Kasumi-1 (cell line): ENCODE measurements at places on chromosomes 5 and 9.

- DNase-seq, result no peak
Observed at GRCh38 chr5:78926252-78926651, 58.9 kb downstream of the ARSB start.

- DNase-seq, result no peak
Observed at GRCh38 chr9:114396558-114397218, 8.9 kb upstream of the AKNA start.

DNA sequence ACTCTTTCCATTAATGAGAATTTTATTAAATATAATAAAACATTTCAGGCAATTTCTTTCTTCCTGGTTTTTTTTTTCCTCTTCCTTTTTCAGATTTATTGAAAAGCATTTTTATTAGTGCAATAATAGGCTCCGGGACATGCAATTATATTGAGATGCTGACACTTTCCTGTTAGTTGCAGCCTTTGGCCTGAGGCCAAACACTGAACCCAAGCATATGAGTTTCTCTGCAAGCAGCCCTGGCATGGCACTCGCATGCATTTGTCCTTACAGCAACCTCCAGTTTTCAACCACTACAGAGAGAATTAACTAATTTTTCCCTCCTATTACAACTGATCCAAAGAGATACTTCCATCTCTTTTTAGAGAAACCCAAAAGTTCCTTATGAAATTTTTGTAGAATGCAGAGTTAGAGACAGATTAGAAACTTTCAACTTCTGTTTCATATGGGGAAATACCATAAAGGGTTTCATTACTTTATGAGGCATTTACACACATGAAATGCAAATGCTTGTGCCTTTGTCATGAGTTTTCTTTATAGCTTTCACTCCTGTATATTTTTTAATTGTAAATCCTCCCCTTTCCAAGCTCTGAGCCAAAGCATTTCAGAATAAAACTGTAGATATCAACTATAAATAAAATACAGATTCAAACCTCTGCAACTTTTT, 183.0 kb downstream of the CETN3 start:
- DNase-seq, result no peak

DNA sequence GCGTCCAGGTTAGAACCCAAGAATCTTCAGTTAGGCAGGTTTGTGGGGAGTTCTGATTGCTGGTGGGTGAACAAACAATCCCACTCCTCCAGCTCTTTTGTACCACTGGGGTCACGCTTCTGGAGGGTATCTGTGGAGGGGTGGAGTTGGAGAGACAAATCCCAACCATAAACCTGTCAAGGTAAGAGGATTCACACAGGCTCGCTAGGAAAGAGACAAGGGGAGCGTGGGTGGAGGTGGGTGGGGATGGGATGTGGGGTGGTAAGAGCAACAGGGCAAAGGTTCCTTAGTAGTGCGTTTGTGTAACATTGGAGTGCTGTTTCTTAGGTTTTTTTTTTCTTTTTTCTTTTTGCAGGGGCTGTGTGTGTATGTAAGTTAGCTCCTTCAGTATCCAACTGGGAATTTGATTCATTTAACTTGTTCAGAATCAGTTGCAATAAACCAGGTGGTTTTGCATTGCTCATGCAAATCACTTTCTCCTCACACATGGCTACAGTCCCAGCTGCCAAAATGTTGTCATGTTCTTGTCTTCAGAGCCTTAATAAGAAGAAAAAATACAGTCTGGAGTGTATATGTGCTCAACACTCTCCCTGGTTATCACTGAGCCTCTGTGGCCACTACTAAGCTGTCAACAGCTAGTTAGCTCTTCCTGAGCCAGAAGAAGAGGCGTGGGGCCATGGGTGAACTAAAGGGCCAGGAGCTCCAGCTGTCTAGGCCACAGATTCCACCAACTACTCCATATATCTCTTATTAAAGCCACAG, 164.0 kb upstream of the RAD23B start:
- no peak for DNase-seq

DNA sequence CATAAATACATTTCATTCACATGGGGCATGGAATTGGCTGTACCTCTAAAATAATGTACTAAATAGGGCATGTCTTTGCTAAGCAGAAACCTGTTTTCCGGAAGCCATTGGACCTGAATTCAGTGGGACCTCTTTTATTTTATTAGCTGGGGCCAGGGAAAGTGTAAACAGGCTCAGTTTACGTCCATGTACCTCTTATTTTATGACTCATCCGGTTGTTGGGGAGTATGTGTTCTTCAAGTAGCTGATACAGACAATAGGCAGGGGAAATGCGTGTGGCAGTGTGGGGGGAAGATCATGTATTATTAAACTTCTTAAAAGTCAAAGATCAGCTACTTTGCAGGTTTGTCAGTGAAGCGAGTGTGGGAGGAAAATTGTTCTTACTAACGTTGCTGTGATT, 1.4 kb upstream of the GDNF start:
- DNase-seq, result no peak

DNA sequence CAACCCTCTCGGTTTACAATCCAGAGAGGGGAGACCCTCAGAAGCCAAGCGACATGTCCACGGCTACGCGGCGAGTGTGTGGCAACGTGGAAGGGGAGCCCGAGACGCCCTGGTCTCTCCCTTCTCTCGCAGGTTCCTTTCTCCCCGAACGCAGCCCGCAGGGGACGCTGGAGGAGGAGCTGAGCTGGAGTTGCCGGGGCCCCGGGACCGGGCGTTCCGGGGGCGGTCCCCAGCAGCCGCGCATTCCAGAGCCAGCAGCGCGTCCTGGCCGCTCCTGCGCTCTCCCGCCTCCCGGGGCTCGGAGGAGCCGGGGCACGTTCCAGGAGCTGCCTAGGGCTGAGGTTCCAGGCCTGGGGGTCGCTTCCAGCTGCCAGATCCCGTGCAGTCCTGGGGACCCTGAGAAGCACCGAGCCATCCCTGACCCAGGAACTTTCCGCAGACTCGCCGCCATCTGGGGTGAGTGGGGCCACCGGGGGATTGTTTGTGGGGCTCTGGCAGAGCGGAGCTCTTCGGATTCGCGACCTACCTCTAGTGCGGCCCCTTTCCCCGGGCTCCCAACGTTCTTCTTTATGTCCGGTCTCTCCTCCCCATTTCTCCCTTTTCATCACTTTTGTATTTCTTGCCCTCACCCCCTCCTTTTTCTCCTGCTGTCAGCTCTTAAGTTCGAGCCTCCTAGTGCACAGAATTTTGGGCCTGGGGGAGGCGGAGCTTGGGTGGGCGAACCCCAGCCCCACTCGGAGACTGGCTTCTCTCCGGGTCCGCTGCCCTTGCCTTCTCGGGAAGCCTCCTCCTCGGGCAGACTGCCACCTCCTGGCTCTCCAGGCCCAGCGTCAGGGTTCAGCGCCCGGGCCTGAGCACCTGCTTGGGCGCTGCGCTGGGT, at the start of gene SMIM3:
Gene SMIM3 (plus strand): TSS at position 241 of the 880 bp plus-strand sequence. CDS start 16,684 bp downstream, outside the sequence.
- DNase-seq, result peak; percentile 77

DNA sequence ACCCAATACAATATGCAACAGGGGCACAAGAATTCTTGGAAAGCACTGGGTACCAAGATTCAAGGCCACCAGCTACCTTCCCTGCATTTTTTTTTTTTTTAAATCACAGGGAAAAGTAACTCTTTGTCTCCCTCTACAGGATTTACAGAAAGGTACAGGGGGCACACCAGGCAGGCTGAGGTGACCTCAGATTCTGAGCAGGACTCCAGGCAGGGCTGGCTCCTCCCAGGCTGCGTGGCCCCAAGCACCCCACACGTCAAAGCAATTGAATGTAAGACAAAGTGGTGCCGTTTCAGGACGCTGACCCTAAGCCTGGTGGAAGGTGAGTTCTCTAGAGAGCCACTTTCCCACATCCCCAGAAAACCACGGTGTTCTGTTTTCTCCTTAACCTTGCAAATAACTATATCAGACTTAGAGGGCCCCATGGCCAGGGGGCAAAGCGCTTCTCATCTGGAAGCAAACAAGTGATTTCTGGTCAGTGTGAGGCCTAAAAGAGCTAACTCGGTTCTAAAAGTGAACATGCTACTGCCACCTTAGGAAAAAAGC, 222.6 kb downstream of the ROR2 start:
- peak; percentile 72 for DNase-seq

GRCh38 chr5:80762573-80762972, 107.8 kb upstream of the DHFR start:
- DNase-seq, result no peak

DNA sequence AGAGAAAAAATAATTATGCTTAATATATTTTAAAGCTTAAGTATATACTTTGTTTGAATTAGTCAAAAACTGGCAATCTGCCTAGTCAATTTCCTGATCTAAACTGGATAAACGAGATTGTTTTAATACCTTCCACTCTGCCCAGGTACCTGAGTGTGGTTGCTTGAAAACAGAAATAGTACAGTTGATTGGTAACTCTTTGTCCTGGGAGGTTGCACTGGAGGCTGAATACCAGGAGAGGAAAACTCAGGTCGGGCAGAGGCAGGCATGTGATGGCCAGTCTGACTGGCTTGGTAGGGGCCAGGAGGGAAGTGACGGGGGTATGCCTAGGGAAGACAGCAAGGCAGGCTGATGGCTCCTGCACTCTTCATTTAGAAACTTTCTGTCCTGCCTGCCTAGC, 80.2 kb downstream of the PIK3R1 start:
- DNase-seq, result no peak

DNA sequence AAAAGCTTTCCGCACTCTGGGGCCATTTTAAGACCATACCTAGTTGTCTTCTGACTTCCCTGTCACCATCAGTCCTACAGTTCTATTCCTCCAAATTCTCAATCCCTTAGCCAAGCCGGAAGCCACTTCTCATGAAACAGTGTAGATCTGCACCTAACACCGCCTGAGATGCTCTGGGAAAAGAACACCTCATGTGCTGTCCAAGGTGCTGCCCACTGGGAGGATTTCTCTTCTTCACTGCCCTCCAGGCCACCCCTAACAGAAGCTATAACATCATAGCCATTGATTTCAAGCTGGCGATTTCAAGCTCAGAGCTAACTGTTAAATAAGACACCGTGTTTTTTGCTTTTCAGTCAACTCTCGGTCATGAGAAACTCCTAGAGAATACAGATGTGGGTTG, 559.3 kb downstream of the CCDC171 start:
- DNase-seq, result no peak

DNA sequence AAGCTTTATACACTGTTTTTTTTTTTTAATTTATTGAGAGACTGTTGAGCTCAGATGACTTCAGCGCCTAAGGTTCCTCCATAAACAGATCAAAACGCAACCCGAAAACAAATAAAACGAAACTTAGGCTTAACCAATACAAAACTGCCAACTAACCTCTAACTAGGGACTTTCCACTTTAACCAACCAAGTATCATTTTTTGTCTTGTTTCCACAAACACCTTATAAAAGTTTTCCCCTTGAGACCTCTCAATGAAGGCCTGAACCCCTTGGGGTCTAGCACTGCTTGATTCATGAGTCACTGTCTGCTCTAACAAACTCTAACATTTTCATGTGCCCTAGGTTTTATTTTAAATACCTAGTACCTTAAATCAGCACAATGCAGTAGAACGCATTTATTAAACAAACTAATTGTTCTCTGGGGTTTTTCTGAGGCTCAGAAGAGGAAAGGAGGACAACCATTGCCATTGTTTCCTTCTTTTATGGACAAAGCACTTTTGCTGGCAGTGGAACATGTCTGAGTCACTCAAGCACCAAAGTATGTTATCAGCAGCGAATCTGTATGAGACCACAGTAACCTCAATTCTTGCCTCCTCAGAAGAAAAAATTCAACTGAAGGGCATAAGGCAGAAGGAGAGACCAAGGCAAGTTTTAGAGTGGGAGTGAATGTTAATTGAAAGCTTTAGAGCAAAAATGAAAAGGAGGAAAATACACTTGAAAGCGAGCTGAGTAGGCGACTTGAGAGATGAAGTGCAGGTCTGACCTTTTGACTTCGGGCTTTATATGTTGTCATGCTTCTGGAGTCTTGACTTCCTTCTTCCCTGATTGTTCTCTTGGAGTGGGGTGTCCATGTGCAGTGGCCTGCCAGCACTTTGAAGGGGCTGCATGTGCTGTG, 97.7 kb upstream of the HCN1 start:
- DNase-seq, result no peak

GRCh38 chr5:17243287-17244063, 26.0 kb downstream of the BASP1 start:
- DNase-seq, result no peak

DNA sequence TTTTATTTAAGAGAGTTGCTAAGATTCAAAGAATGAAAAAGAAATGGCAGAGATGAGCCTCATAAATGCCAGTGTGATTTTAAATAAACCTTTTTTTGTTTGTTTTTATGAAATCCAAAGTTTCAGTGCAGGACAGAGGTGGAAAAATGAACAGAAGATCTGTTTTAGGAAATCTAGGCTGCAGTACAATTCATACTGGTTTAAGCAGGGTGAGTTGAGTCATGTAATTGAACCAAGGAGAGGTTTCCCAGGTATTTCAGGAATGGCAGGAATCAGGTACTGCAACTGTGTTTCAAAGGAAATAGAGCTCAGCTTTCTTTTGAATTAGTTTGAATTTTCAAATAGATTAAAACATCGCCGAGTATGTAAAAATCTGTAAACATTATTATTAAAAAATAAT, 3.0 kb upstream of the ANKRD31 start:
- no peak for DNase-seq

GRCh38 chr5:55492449-55492848, 42.3 kb downstream of the PLPP1 start:
- no peak for DNase-seq

DNA sequence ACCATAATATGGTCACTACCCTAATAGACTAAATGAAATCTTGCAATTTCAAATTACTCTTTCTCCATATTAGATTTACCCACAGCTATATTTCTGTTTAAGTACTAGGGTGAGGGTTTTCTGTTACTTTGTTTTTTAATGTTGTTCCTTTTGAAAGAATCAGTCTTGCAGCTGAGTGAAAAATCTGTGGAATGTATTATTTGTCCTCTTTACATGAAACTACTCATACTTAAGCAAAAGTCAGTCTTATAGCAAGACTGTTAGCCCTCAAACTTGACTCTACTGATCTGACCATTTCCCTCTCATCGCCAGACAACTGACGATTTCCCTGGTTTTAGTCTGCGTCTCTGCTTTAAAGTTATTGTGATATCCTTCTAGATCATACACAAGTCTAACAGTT, 84.0 kb downstream of the PIK3R1 start:
- DNase-seq, result no peak

DNA sequence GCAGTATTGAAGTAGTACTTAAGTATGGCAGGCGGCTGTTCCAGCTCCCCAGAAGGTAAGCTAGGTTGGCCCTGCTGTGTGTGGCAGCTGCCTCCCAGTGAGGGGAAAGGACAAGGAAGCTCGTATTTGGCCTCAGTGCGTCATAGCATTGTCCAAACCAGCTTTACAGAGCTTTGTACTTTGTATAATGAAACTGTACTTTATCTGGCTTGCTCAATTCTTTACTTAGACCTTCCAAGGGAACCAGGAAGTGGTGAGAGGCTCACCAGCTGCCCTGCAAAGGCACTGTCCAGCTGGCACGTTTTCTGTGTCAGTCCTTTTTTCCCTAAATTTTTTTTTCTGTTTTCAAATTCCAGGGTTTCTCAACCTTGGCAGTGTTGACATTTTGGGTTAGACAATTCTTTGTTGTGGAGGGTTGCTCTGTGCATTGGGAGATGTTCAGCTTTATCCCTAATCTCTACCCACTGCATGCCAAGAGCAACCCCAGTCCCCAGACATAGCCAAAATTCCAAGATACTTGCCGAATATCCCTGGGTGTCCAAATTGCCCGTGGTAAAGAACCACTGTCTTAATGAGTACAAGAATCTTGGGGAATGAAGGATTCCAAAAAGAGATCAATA, 474.5 kb downstream of the LRRC70 start:
- no peak for DNase-seq
